ENCODE measurements at places on chromosomes 2 and 18.

GRCh38 chr2:148888986-148889385, 14.0 kb downstream of the KIF5C start:
- DNase-seq, result no peak
- H3K27me3 ChIP-seq, result peaks cover 29% of the 10 kb centered on the region
- H3K4me3 ChIP-seq, result no peak overlapping the region
- H3K36me3 ChIP-seq, result no peaks in the 10 kb centered on the region
- no peak overlapping the region for H3K27ac ChIP-seq

DNA sequence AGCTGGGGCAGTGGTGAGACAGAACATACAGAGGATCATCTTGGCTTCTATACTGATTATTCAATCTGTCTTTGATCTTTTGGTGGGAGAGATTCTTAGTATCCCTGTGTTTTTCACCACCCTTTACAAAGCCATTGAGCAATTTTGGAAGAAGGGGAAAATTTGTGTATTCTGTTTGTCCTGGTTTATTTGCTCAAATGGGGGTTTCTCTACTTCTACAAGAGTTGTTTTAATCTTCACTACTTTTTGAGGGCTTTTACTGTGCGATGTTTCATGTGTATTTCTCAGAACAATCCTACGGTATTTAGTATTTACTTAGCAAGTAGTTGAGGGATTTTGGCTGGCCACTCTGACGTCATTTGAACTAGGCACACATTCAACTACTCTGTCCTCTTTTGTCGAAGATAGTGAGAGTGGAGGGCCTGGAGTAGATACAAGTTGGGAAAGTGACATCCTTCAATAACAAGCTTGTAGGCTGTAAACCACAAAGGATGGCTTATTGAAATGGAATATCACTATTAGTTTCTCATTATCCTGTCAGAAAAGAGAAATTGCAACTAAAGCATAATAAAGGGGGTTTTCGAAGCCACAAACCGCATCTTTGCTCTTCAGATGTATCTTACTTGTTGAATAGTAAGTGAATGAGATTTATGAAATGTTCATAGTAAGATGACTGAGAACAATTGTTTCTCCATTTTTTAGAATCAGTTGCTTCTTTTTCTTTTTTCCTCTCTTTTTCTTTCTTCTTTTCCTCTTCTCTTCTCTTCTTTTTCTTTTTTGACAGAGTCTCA, 24.8 kb downstream of the FMNL2 start:
- DNase-seq, result no peak
- no peaks in the 10 kb centered on the region for H3K27me3 ChIP-seq
- H3K4me1 ChIP-seq, result no peaks in the 10 kb centered on the region

- H3K4me1 ChIP-seq, result no peaks in the 10 kb centered on the region
- H3K4me3 ChIP-seq, result no peak overlapping the region
- H3K36me3 ChIP-seq, result no peaks in the 10 kb centered on the region
- H3K27ac ChIP-seq, result no peak overlapping the region
- H3K27me3 ChIP-seq, result no peaks in the 10 kb centered on the region
Observed at GRCh38 chr2:203544402-203544801, 9.3 kb upstream of the RAPH1 start.

DNA sequence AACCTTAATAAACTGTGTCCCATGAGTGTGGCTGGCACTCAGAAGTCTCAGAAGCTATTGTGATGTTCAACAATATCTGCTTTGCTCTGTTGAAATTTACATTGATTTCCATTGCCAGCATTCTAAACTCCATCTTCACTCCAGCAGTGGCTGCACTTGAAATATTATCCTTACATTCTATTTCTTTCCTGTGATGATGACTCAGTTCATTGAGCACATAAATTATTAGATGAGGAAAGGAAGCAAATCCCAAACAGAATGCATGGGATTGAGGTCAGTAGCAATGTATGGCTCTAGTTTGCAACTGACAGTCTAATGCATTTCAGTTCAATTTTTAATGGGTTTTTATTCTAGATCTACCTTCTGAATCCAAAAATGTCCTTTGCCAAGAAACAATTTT, 92.4 kb upstream of the TTN start:
- no peak overlapping the region for H3K27ac ChIP-seq
- H3K4me3 ChIP-seq, result no peak overlapping the region
- no peaks in the 10 kb centered on the region for H3K36me3 ChIP-seq
- DNase-seq, result peak; percentile 18

- H3K4me1 ChIP-seq, result no peaks in the 10 kb centered on the region
- no peak overlapping the region for H3K27ac ChIP-seq
- DNase-seq, result no peak
- no peaks in the 10 kb centered on the region for H3K36me3 ChIP-seq
Observed at GRCh38 chr18:70276416-70277191, 12.2 kb upstream of the SOCS6 start.

DNA sequence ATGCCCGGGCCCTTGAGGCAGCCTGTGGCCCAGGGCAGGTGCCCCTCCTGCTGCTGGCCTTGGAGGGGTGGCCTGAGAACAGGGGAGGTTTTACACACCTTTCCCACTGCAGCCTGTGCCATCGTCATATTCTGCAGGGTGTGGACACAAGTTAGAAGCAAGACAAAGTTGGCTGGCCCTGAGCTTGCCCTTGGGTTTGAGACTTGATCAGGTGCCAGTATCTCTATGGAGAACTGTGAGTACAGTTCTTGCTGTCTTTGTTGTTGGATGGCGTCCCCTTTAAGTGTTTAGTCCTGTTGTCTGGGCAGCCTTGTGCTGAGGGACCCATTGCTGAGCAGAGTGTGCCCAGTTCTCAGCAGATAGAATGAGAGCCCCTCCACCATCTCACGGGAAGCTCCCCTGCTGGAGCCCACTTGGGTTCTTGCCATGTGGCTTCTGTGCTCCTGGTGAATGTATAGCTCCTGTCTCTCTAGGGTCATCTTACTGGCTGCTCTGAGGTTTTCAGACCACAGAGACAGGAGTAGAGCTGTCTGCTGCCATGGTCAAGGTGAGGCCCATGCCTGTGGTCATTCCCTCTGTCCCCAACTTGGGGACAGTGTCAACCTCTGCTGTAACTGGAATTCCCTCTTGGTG, 115.9 kb downstream of the SH3RF3 start:
- DNase-seq, result no peak
- H3K27me3 ChIP-seq, result no peaks in the 10 kb centered on the region
- peaks cover 34% of the 10 kb centered on the region for H3K4me1 ChIP-seq
- no peaks in the 10 kb centered on the region for H3K36me3 ChIP-seq
- H3K4me3 ChIP-seq, result no peak overlapping the region

GRCh38 chr2:55282110-55282917, 13.3 kb upstream of the MTIF2 start:
- DNase-seq, result peak; percentile 92
- H3K27ac ChIP-seq, result peak overlapping the region; percentile 49
- peak overlapping the region; percentile 52 for H3K4me3 ChIP-seq

GRCh38 chr2:127535918-127536317, 435 bp downstream of the MYO7B start:
- no peak overlapping the region for H3K27ac ChIP-seq
- no peak for DNase-seq
- H3K27me3 ChIP-seq, result peaks cover 3% of the 10 kb centered on the region
- no peak overlapping the region for H3K4me3 ChIP-seq
- H3K4me1 ChIP-seq, result no peaks in the 10 kb centered on the region

Data from endothelial cell of umbilical vein (primary cell).